ENCODE measurements at places on chromosomes 4 and X.
A peak's percentile ranks its signal among the peaks of the same experiment; 100 is the strongest.

DNA sequence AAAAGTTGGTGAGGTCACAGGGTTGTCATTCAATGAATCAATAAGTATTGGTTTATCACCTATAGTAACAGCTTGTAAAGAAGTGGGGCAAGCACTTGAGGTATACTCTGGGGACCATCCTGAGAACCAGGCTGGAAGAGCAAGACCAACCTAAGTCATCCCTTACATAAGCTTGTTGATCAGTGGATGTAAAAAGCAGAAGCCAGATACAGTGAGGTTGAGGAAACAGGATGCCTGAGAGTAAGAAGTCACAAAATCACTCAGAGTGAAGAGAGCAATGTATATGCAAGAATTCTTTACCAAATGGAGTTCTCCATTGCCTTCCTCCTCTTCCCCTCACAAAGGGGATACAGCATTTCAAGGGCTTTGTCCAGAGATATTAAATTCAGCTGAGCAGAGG, 76.3 kb upstream of the PACRGL start:
- no peak for DNase-seq

DNA sequence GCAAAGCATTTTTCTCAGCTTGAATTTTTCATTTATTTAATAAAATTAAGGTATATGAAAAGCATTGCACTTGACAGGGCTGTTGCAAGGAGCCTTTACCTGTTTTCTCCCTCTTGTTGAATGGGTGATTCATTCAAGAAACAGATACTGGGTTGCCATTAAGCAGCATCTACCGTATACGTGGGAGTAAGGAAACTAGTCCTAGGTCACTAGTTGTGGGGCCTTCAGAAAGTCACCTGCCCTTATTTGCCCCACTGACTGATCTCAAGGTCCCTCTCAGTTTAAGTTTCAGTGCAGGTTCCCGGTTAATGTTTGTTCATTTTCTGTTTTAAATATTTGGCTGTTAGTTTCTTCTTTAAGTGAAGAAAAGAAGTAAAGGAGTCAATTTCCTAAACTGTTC, 34.0 kb downstream of the LHFPL1 start:
- DNase-seq, result no peak

- DNase-seq, result no peak
These were observed 233.8 kb downstream of the FRMPD4 start for GRCh38 chrX:12372111-12372510.

DNA sequence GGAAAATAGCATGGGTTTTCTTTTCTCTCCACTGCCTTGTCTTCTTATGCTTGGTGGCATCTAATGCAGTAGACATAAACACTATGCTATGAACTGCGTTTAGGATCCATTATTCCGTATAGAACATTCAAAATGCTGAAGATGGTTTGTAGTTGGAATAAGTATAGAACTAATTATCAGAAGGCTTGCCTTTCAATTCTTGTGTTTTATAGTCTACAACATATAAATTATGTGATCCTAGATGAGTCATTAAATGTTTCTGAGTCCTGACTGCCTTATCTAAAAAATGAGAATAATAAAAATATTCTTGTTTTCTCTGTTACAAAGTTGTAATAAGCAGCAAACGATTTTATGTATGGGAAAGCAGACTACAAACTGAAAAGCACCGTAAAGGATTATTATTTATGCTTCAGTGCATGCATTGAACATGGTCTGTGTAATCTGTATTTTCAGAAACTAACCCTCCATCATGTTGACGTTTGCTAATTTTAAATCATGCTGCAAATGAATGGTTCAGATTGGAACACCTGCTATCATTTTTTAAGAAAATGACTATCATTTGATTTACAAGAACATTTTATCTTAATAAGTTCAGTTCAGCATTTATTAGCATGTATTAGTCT, 335.9 kb upstream of the AADAT start:
- DNase-seq, result no peak

DNA sequence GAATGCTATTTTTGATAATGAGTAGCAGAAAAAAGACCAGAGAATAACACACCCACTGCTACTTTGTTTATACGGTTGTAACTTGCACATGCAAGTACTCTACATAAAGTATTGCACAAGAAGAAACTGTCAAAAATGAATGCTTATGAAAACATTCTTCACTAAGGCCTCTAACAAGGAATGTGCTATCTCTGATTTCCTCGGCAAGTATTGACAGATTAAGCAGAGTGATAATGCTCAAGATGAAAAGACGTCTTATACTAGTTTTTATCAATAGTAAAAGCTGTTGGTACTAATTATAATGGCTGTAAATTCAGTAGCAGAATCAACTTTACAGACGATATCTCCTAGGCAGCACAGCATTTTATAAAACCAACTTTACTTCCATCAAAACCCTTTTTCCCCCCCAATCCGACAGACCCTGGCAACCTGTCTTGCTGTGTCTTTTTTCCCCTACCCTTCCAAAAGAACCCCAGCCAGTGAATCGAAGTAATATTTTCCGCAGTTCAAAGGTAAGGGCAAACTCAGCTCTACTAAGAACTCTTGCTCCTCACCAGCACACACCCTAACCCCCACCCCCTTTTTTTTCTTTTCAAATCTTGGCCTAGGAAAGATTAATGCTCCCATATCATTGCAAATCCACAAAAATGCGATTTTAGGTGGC, 1.5 kb downstream of the FRYL start:
- DNase-seq, result no peak

DNA sequence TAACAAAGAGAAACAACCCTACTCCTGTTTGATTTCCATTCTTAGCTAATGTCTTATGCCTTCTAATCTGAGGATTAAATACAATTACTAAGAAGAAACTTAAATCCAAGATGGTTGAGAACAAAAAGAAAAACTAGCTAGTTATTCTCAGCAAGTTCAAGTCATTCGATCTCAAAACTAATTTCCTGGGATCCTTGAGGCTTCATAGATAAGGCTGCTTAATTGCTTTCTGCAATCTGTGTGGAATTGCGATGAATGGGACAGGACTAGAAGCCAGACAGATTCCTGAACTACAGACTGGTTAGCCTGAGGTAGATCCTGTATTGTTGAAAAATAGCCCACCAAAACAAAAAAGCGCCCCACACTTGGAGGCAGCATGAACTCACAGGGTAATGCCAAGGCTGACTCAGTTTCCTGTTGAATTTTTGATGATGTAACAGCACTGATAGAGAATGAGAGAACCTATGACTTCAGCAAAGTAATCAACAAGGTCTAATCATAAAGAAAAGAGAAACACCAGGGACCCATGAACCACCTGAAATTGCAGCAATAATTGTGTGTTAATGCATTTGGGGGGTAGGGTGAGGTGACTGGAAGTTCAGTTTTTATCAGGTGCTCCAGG, 33.9 kb downstream of the KLHL15 start:
- no peak for DNase-seq

DNA sequence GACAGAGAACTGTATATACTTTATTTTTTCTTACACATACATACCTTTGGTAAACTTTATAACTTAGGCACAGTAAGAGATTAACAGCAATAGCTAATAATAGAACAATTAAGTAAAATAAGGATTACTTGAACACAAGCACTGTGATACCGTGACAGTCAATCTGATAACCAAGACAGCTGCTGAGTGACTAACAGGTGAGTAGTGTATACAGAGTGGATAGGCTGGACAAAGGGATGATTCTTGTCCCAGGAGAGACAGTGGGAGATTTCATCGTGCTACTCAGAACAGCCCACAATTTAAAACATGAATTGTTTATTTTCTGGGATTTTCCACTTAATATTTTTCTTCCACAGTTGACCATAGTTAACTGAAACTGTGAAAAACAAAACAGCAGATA, 411.8 kb downstream of the PPP1R2C start:
- DNase-seq, result no peak

DNA sequence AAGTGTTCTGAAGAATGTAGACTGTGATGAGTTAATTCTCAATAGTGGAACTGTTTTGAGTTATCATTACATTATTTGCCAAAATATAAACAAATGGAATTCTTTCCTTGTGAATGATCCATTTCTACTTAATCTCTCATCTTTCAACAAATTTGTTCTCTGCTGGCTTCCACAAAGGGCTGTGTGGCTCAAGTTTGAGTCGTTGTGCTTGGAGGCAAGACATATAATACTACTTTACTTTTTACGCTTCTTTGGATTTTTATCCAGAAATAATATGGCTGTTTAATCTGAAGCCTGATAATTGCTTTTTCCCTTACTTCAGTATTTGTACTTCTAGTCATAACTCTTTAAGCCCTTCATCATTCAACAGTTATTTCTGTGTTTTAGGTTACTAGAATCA, 169.5 kb downstream of the ARHGAP10 start:
- DNase-seq, result no peak

- DNase-seq, result no peak
These were observed 127.4 kb upstream of the SFRP2 start for GRCh38 chr4:153916273-153916755.

DNA sequence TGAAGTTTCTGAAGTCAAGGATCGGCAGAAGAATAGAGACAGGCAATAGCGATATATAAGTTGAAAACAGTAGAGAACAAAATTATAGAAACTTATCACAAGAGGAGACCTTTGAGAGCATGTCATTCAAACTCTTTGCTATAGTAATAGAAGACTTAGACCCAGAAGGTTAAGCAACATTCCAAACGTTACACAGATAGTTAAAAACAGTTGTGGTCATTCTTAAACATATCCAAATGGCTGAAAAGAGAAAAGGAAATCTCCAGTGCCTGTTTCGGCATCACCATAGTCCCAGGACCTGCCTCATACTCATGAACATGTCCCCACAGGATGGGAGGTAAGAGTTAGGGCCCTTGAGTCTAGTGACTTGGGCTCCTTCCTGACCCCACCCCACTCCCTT, 258.1 kb upstream of the NOCT start:
- no peak for DNase-seq

- DNase-seq, result no peak
These were observed 105.0 kb upstream of the NR0B1 start for GRCh38 chrX:30414144-30414543.

GRCh38 chr4:40309250-40309774, 25.8 kb upstream of the CHRNA9 start:
- DNase-seq, result peak; percentile 49

- no peak for DNase-seq
These were observed 469.9 kb downstream of the PCDH10 start for GRCh38 chr4:133618963-133619362.

DNA sequence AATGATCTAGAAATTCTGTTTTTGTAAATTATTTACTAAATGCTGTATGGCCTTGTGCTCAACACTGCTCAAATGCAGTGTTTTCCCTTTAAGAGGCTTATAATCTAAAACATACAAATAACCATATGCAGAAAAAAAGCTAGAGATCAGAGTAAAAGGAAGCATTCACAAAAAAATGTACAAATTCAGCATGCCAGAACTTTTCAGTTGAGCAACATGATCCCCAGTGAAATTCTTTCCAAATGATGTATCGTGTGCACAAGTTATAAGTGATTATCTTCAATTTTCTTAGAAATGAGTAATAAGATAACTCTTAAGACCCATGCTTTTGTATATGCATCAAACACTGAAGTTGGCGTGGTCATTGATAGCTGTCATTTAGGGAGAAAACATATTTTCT, 5.0 kb downstream of the GPC3 start:
- no peak for DNase-seq

GRCh38 chr4:107615809-107616208, 104.2 kb downstream of the PAPSS1 start:
- no peak for DNase-seq

GRCh38 chr4:145734031-145734430, 54.1 kb downstream of the C4orf51 start:
- DNase-seq, result no peak

DNA sequence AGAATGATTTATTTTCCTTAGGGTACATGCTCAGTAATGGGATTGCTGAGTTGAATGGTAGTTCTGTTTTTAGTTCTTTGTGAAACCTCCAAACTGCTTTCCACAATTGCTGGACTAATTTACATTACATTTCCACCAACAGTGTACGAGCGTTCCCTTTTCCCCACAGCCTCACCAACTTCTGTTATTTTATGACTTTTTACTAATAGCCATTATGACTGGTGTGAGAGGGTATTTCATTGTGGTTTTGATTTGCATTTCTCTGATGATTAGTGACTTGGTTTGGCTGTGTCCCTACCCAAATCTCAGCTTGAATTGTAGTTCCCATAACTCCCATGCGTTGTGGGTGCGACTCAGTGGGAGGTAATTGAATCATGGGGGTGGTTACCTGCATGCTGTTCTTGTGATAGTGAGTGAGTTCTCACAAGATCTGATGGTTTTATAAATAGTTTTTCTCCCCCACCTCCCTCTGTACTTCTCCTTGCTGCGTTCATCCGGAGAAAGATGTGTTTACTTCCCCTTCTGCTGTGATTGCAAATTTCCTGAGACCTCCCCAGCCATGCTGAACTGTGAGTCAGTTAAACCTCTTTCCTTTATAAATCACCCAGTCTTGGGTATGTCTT, 95.1 kb downstream of the GBA3 start:
- DNase-seq, result no peak

GRCh38 chr4:8478801-8479744, 38.5 kb downstream of the TRMT44 start:
- no peak for DNase-seq

GRCh38 chrX:41326431-41326830, 7.5 kb upstream of the DDX3X start:
- no peak for DNase-seq

- DNase-seq, result no peak
These were observed 39.8 kb upstream of the LGI2 start for GRCh38 chr4:25070545-25070944.

GRCh38 chrX:9899640-9900111, 67.5 kb upstream of the CLDN34 start:
- peak; percentile 46 for DNase-seq

GRCh38 chr4:7705593-7705992, 234.1 kb downstream of the AFAP1 start:
- no peak for DNase-seq

DNA sequence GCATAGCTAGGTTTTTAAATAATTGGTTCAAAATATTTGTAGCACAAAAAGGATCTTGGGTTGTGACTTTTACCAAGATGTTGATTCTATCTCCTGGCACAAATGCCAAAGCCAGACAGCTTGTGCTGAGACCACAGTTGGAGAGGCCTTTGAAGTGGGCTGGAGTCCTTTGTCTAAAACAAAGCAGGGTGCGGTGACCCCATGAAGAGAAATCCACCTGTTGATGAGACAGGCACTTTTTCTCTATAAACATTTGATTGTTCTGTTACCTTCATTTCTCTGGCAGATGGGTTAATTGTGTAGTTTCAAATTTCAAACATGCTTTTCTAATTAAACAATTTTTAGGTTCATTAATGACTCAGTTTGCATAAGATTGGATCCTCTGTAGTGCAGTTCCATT, 56.7 kb downstream of the STOX2 start:
- DNase-seq, result no peak

DNA sequence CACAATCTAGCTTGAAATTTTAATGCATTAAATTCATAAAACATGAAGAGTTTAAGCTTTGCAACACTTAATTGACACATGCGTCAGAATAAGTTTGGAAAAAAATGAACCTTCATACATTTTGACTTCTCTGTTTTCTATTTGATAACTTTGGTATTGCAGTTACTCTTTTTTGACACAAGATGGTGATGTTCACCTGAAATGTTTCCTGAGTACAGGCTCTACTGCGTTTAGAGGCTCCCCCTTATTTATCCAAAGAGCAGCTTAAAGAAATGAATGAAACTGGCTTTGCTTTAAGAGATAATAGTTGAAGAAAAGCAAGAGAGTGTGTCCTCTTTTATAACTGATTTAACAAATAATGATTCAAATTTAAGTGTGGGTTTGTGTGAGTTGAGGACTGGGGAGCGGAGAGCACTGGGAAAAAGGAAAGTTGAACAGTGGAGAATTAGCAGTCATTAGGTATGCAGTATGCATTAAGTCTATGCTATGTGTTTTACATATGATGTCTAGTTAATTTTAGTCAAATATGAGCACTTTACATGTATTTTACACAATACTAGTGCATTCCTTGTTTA, 180.6 kb upstream of the NUDT6 start:
- DNase-seq, result peak; percentile 41

GRCh38 chrX:46710927-46711623, 47.8 kb downstream of the SLC9A7 start:
- no peak for DNase-seq

Measured in GM13976 (cell line).